ENCODE measurements at places on chromosomes 5 and 9.

DNA sequence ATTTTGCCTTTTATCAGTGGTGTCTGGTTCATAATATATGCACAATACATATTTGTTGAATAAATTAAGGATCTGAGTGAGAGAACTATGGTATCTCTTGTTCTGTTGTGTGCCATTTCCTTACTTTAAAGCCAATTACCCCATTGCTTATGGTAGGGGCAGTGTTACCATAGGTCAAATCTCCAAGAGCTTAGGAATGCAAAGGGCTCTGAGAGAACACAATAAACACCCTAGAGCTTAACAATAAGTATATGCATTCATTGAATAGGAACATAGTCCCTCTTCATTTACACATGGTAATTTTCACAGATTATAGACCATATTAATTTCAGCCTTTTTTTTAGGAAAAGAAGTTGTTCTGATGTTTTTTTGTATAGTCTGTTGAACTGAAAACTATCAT is 112.2 kb downstream of the MCTP1 start:
- DNase-seq: no peak

DNA sequence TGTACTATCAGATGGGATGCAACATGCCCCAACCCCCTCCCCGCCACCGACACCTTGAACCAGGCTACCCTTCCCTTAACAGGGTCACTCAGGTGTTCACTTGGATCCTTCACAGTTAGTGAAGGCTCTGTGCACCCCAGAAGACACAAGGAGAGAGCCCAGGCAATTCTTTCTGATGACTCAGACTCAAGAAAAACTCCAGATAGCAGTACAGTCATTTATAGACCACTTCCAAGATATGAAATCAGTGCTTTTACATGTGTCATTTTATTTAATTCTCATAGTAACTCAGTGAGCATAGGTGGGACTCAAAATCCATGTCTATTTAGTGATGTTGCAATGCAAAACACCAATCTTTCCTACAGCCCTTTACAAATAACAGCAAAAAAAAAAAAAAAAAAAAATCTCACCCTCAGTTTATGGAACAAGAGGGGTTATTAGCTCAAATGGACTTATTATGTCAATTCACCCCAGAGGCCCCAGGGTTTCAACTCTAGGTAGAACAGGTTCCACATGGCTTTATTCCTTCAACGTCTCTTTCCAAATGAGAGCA is 71.9 kb downstream of the FOXD1 start:
- no peak for DNase-seq

- DNase-seq: no peak
Measured at GRCh38 chr5:56595566-56595965, 219.8 kb upstream of the MAP3K1 start.

DNA sequence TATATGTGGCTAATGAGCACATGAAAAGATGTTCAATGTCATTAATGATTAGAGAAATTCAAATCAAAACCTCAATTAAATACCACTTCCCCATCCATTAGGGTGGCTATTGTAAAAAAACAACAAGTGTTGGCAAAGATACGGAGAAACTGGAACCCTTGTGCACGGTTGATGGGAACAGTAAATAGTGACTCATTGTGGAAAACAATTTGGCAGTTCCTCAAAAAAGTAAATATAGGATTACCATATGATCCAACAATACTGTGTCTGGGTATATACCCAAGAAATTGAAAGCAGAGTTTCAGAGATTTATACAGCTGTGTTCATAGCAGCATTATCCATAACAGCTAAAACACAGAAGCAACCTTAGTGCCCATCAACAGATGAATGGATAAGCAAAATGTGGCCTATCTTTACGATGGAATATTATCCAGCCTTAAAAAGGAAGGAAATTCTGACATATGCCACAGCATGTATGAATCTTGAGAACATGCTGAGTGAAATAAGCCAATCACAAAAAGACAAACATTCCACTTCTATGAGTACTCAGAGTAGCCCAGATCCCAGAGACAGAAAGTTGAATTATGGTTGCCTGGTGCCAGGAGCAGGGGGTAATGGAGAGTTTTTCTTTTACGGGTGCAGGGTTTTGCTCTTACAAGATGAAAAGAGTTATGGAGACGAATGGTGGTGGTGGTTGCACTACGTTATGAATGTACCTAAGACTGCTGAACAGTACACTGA is 41.4 kb upstream of the LRRC14B start:
- no peak for DNase-seq

GRCh38 chr5:28408186-28408585 is 1369.8 kb upstream of the CDH9 start:
- DNase-seq: no peak

- DNase-seq: no peak
Measured at GRCh38 chr5:174409070-174409469, 315.3 kb upstream of the MSX2 start.

DNA sequence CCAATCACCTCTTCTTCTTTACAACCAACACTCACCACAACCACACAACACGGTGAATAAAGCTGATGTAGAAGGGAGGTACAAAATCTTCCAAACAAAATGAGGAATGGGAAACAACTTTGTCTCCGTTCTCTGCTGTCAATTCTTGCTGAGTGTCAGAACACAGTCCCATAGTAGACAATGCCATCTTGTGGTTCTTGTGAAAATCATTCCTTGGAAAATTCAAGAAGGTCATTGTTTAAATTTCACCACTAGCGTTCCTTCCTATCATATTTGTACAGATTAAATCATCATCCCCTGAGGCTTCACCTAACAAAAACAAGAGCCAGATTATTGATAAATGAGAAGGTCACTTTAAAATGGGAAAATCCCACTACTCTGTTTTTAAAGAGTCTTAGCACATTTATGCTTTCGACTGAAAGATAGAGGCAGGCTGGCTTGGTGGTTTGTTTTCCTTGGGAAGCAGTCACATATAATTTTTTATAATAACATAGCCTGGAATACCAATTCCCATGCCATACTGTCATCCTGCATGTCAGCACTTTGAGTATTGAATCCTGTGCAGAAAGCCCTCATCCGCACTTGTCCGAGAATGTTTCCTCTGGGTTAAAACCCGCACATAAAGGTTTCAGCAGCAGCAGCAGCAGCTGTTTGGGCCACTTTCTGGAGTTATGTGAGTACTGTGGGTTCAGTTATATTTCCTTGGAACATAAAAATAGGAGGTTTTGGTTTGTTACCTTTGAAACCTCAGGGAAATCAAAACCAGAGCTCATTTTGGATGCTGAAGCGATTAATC is 395.0 kb upstream of the SMARCA2 start:
- peak; percentile 30 for DNase-seq

- DNase-seq: no peak
Measured at GRCh38 chr9:122286764-122287163, 22.1 kb downstream of the MRRF start.

DNA sequence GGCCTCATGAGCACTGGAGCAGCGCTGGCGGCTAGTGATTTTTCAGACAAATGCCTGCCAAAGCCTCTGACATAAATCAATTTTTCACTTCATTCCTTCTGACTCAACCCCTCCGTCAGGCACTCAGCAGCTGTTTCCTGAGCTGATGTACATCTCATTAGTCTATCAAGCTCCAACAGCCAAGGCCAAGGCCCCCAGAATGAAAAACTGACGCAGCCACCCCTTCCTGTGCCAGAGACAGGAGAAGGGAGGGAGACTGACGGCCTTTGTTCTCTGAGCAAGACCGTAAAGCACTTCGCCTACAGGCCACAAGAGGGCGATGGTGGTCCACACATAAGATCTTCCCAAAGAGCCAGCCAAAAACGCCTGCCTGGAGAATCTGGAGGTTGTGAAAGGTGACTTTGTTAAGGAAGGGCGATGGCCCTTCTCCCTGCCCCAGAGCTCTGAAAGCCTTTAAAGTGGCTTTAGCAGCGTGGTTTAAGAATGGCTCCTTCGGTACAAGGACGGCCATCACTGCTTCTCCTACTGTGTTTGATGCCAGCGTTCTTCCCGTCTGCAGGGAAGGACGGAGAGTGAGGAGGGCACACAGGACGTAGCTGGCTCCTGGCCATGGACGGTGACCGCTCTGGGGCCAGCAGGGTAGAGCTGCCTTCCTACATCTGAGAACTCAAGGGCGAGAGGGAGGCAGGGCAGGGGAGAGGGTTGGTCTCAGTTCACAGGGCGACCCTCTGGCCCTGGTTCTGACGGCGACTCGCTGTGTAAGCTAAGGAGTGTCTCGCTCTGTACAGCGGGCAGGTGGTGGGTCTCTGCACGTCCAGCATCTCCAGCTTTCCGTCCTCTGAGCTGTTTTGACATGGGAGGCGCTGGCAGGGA is 37.0 kb downstream of the ALG2 start:
- DNase-seq: peak; percentile 52
